ENCODE measurements at places on chromosomes 2 and 18.

DNA sequence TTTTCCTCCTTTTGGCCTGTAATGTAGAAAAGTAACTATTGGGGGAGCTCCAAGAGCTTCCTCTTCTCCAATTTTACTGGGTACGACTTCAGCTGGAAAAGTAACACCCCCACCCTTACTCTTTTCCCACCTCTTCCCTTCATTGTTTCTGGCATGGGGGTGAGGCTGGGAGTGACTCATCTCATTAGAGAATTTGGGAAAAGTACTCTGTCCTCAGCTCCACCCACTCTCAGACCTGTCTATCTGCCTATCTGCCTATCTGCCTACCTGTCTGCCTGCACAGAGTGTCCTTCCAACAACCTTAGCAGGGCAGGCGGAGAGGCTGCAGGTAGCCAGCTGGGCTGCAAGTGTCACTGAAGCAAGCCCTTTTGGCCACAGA is 93.6 kb downstream of the EPHA4 start:
- DNase-seq: no peak

- DNase-seq: no peak
These were observed 1.6 kb upstream of the ERMN start for GRCh38 chr2:157327200-157327599.

GRCh38 chr2:120383191-120383590 is 37.3 kb downstream of the INHBB start:
- DNase-seq: no peak

- DNase-seq: no peak
These were observed 142.7 kb downstream of the DYSF start for GRCh38 chr2:71596011-71596410.

GRCh38 chr18:32760391-32760790 is 12.4 kb downstream of the KLHL14 start:
- DNase-seq: no peak

DNA sequence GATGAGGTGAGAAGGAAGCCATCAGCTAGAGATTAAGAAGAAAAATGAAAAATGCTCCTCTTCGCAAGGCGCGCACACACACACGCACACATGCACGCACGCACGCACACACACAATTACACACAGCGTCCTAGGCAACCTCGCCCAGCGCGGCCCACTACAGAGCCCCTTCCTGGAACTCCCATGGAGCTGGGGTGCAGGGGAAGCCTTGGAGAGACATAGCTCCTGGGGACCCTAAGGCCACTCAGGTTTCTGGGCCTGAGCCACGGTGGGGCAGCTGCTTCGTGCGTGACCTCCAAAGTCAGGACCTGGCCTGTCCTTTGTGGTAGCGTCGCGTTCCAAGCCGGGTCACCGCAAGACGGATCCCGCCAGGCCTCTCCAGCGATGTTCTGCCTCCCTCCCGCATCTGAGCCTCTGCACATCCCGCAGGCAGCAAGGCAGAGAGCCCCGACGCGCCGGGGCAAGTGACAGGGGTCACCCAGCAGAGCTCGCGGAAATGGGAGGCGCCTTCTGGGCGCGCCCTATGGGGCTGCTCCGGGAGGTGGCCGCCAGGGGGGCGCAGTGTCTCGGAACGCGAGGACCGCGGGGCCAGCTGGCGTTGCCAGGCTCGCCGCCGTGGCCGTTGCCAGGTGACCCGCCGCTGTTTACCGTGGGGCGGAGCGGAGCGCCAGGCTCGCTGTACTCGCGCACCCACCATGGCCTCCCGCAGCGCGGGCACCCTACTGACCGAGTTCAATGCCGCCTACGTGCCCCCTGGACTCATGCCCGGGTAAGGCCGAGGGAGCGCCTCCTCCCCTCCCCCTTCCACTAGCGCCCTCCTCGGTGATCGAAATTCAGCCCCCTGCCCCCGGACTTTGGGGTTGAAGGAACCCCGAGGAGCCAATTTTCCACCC is 79.0 kb downstream of the CIB4 start:
- DNase-seq: peak; percentile 75

DNA sequence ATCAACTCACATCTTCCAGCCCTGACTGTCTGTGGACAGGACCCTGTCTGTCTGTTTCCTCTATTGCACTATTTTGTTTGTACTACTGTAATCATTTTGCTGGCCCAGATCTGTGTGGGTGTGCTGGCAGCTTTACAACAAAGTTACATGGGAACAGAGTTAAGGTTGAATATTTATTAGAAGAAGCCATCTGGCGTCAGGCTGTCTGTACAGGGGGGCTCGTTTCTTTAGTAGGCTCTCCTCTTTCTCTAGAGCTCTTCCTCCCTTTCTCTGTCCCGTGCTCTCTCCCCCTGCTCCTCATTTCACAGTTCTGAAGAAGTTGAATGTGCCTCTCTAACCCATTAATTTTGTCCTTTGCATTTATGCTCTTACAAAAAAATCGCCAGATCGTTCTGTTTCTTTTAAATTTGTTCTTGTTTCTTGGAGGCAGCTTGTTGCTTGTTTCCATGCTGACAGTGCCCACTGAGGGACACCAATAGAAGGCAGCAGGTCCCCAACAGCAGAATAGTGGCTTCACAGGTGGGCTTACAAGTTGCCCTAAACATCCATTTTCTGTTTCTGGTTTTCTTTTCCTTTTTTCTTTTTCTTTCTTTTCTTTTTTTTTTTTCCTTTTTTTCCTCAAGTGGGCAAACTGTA is 315.2 kb upstream of the ZEB2 start:
- DNase-seq: no peak

DNA sequence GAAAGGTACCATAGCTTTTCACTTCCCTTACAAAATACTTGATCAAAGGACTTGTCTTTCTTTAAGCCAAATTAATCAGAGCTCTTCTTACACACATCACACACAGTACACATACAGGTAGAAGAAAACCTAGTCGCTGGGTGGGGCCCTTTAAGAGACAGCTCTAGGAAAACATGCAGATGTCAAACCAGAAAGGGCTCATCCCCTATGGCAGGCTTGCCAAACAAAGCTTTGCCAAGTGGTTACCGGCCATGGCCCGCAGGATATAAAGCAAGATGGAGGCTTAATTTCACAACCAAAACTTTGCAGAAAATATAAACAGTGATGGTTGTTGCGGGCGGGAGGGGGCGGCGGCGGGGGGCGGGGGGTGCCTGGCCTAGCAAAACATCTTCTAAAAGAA is 2156.0 kb upstream of the PIK3C3 start:
- DNase-seq: no peak

GRCh38 chr2:161243312-161243711 is 64.9 kb upstream of the PSMD14 start:
- no peak for DNase-seq

DNA sequence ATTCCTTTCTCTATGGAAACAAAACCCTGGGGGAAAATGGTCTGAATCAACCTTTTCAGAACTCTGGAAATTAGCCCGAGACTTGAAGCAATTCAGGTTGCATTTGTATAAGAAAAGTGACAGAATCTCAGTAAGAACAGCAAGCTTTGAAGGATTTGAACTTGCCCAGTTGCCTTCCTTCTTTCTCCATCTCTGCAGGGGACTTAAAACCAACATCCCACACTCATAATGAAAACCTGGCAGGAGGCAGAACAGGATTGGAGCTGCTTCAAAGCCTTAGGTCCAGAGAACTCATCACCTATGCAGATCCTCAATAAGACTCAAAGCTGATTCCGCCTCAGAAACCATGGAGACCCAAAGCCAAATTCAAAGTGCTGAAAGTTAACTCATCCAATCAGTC is 790.5 kb upstream of the ID2 start:
- no peak for DNase-seq

DNA sequence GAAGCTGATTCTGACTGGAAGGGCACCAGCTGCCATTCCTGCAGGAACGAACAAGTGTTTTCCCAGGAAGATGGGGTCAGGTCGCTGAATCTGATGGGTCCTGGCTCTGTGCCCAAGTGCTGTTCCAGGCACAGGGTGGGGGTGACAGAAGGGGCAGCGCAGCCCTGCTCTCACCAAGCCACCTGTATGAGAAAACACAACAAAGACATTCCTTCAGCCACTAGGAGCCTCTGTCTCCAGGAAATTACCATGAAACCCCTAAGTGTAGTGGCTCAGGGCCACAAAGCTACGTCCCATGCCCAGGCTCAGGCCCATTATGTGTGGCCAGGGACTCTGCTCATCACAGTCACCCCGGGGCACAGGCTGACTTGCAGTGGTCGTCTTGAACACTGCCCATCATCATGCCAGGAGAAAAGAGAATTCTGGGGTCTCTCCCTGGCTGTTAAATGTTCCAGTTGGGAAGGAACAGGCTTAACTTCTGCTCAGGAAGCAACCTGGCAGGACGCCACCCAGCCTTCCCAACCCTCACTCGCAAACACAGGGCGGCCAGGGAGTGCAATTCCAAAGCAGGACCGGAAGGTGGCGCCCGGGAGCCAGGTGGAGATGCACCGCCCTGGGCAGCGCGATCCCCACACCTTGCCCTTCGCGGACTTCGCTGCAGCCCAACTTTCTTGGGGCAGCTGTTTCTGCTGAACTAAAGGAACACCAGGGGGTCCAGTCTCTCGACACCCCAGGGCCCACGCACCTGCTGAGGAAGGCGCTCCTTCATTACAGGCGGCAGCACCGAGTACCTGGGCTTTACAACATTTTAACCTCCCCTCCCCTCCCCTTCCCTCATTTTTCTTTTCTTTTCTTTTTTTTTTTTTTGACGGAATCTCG is 11.0 kb upstream of the SFTPB start:
- DNase-seq: peak; percentile 95

DNA sequence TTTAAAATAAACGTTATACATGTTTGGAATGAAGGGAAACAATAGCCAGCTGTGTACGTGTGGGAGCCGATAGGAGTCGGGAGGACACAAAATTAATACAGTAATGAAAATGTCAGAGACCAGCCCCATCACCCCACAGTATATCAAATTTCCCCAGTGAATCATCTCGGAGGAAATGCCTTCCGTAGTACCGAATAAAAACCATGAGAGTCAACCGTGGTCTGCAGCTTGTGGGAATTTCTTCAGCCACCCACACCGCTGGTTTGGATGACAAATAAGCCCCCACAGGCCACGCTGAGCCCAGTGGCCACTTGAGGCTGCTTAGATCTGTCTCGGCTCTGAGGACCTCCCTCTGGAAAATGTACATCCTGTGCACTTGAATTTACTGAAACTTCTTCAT is 133.7 kb downstream of the COL6A3 start:
- no peak for DNase-seq

- DNase-seq: no peak
These were observed 16.2 kb upstream of the ESPNL start for GRCh38 chr2:238083919-238084318.

DNA sequence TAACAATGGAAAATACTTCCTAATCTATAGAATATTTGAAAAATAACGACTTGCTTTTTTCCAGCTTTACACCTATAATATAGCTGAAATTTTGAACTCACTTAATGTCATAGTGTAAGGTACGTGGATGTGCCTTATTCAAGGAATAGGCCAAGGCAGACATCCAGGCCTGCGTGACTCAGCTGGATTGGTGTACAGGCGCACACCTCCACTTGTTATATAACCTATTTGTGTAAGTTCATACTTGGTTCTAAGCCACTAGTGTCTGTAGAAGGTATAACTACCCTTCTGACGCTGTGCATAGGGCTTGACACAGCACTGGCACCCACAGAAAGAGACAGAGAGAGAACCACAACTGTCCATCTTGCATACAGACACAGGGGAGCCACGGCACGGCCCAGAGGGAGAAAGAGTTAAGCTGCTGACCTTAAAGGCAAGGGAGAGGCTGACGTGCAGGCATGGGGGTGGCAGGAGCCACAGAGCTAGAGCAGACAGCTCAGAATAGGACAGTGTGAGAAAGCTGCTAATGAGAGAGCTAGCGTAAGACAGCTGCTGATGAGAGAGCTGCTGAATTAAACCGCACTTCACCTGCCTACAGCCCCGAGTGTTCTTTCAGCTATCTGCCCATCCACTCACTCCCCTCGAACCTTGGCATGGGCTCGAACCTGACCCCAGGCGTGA is 16.1 kb downstream of the CCDC178 start:
- DNase-seq: no peak

DNA sequence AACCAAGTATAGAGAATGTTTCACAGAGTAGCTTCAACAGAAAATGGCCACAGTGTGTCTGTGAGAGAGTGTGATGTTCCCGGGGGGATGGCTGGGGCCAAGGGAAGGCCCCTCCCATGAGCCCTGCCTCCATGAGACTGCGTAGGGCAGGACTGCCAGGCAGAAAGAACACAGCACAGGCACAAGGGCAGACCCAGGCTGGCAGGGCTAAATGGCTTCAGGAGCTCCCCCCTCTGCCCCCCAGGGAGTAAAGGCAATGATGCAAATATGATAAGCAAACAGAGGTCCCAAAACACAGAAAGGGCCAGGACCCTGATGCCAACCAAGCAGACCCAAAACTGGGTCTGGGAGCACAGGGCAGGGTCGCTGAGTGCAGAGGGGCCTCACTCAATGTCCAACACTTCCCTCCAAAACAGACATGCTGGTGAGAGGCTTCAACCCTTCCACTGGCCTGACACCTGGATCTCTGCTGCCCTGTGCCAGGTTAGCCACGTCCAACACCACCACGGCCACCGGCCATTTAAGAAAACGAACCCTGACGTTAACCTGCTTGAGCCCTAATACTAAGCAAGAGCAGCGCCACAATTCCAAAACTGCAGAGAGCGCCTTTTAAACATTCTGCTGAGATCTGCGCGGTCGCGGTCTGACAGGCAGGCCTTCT is 90.3 kb downstream of the HDAC4 start:
- peak; percentile 67 for DNase-seq

DNA sequence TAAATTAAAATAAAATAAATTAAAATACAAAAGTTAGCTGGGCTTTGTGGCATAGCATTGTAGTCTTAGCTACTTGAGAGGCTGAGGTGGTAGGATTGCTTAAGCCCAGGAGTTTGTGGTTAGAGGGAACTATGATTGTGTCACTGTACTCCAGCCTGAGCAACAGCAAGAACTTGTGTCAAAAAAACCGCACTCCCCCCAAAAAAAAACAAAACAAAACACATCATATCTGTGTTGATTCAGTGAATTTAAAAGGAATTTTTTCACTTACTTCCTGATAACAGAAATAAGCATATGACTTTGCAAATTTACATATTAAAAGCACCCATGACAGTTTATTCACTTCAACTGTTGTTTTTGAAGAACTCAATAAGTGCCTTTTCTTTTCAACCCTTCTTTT is 68.1 kb upstream of the PELI1 start:
- DNase-seq: no peak

- no peak for DNase-seq
These were observed 23.4 kb upstream of the TANK start for GRCh38 chr2:161136696-161137324.

GRCh38 chr18:644395-645004 is 13.0 kb upstream of the TYMS start:
- no peak for DNase-seq

- DNase-seq: no peak
These were observed 20.1 kb upstream of the CD207 start for GRCh38 chr2:70855667-70856066.

- DNase-seq: no peak
These were observed 1.7 kb upstream of the SMARCAL1 start for GRCh38 chr2:216410550-216410949.

Data from cardiac septum (tissue), 1 donor.